Smooth muscle cell of the pulmonary artery (primary cell): ENCODE measurements at places on chromosomes 1 and 21. TPM values are rescaled to one million over a fixed set of nuclear protein-coding genes. Genes with fewer than 3 reads are reported as not detected.

TUFT1 gene
- total RNA-seq: 3.5 and 10.5 TPM in 2 replicates

TRIM58 gene
- 0.07 and 0.13 TPM in 2 replicates for total RNA-seq

CFHR4 gene
- not detected in 2 replicates for total RNA-seq

AKR7A3 gene
- 0.33 and 0.59 TPM in 2 replicates for total RNA-seq

PTAFR gene
- 0.03 and 0.07 TPM in 2 replicates for total RNA-seq

AKR7A2 gene
- 61.3 and 70.8 TPM in 2 replicates for total RNA-seq

CLCA4 gene
- not detected in 2 replicates for total RNA-seq

MRAP gene
- total RNA-seq: 0.13 TPM in 1 of 2 replicates, not detected in the other

SELP gene
- 0.07 and 0.13 TPM in 2 replicates for total RNA-seq

FCRLB gene
- total RNA-seq: 1.6 and 2.9 TPM in 2 replicates

OR2T33 gene
- total RNA-seq: not detected in 2 replicates

KRTAP19-1 gene
- total RNA-seq: not detected in 2 replicates

CLDN17 gene
- not detected in 2 replicates for total RNA-seq
